ENCODE measurements at places on chromosomes 7 and 10.

DNA sequence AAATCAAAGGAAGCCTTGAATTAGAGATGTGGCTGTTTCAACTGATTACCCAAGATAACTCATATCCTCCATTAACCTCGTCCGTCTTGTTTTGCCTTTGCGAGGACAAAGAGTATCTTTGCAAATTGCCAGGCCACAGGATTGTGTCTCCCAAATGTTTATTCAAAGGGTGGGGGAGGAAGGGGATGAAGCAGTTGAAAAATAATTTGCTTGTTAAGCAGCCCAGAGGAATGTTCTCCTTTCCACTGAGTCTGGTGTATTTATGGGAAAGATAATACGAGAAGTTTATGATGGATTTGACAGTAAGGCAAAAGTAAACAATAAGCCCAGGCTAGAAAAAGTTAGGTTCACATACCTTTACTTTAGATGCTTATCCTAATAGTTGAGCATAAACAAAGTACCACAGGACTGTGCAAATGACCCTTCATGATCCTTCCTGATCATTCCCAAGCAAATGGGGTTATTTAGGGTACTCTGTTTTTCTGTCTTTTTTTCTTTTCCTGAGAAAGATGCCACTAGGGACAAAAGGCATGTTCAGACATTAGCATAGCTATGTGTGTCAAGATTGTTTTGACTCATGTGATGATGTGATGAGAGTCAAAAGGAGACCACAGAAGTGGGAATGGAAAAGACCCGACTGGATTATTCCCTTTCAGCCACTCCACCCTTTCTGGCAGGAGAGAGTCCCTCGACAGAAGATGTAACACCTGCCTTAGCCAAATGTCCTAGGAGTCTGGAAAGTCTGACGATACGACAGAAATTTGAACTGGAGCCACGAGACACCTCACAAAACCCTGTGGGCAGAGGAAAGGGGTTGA, 243.0 kb upstream of the GLI3 start:
- no peak for DNase-seq

GRCh38 chr10:11931038-11931437, 107.9 kb downstream of the PROSER2 start:
- DNase-seq: no peak

GRCh38 chr10:124728071-124728829, 15.9 kb downstream of the FAM53B start:
- no peak for DNase-seq

DNA sequence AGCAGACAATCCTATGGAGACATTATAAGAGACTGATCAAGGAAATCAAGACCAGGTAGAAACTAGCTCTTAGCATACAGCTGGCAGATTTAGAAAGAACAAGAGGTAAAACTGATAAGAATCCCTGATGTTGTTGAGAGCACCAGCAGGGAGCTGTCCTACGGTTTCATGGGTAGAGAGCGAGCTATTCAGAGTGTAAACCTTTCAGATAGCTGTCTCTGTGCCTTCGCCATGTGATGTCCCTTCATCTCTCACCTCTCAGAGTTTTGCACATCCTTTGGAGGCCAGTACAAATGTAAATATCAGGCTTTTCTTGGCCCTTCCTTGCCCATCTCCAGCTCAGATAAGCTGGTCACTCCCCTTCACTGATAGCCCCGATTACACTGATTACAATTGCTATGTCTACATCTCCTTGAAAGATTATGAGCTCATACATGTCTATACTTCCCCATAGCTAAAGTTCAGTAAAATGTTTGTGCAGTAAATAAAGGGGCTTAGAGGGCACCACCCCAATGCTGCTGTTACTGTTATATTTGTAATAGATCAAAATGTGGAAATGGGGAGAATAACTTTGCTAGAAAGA, 21.9 kb downstream of the THSD7A start:
- DNase-seq: no peak

DNA sequence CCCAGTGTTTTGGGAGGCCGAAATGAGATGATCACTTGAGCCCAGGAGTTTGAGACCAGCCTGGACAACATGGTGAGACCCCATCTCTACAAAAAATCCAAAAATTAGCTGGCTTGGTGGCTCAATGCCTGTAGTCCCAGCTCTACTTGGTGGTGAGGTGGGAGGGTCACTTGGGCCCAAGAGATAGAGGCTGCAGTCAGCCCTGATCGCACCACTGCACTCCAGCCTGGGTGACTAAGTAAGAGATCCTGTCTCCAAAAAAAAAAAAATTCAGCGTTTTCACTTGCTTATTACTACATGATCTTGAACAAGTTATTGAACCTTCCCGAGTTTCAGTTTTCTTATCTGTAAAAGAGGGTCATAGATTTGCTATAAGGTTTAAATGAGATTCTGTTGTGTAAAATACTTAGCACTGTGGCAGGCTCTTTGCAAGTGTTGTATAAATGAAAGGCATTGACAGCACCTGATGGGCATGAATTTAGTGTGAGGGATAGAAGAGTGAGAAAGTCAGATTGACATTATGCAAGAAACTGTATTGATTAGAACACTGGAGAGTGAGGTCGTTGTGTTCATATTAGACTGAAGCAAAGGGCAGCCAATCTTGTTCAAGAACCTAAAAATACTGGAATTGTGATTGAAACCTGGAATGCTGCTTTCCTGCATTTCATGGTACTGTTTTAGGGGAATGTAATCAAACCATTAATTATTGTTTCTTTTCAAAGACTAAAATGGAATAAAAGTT, 136.8 kb downstream of the LCOR start:
- DNase-seq: no peak

GRCh38 chr7:11533229-11533820, 298.7 kb downstream of the THSD7A start:
- DNase-seq: no peak

GRCh38 chr7:120806669-120807068, 51.3 kb downstream of the TSPAN12 start:
- no peak for DNase-seq

- no peak for DNase-seq
Measured at GRCh38 chr10:118522791-118523498, 72.5 kb downstream of the PRLHR start.

DNA sequence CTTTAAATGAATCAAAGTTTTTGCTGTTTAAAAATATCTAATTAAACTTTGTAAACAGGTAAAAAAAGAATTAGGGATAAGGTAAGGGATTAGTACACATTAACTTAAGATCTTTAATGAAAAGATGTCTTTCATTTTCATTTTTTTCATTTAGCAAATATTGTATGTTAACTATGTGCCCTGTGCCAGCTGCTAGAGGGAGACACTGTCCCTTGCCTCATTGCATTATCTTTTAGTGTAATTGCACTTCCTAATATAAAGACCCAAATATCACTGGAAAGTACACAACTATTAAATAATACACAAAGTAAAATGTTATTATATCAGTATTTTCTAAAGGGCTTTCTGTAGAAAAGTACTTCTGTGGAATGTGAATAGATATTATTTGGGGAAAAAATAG, 102.7 kb downstream of the GPR37 start:
- no peak for DNase-seq

GRCh38 chr7:122303531-122304318, 825 bp downstream of the FEZF1 start:
- DNase-seq: no peak

DNA sequence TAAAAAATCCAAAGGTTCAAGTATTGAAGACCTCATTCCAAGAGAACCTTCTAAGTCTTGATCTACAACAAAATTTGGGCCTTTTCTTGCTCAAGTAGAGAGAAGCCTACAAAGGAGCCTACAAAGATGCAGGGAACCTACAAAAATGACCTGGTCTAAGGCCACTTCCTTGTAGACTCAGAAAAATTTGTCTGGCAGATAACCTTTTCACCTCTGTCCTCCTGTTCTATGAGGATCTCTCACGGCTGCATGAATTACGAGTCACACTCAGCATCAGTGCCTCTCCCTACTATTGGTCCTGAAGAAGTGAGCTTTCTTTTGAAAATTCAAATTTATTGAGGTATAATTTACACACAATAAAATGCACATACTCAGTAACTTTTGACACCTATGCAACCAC, 29.3 kb downstream of the CCNJ start:
- no peak for DNase-seq

DNA sequence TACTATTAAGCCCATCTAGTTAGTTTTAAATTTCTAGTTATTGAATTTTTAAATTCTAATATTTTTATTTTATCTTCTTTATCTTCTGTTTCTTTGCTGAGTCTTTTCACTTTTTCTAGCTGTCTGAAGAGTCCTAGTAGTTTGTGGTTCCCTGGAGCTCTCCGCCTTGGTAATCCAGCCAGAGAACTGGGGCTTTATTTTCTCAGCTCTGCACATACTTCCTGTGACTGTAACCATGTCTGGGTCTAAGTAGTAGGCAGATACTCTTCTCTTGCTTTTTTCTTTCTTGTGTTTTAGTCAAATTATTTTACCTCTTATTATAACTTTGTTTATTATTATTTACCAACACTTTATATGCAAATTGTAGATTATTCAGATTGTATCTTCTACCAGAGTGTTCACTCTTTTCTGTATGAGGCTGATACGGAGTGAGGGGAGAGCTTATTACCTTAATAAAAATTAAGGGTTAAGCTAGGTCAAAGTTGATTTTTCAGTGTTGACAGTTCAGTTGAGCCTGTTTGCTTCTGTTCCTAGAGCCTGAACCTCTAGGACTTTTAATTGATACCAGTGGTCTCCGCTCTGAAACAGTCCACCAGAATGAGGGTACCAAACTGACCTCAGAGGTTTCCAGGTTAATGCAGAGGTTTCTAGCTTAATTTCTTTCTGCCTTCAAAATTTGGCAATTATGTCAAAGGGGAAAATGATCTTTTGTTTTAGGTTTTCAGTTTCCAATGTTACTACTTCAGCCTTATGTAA, 155.4 kb downstream of the ADK start:
- DNase-seq: no peak

DNA sequence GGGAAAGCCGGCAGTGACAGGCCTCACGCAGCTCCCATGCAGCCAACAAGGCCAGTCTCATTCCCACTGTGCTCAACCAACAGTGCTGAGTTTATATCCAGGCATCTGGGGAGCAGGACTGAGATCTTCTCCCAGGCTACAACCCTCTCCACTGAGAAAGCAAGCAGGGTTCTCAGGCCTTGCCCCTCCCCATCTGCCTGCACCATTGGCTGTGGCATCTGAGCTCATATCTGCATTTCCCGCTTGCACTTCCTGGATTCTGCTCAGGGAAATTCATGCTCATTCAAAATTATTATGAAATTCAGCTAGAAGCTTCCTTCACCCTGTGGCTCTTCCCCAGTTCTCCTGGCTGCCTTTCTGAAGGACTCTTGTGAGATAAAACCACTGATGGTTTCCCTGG, 1029.0 kb downstream of the GRM8 start:
- no peak for DNase-seq

DNA sequence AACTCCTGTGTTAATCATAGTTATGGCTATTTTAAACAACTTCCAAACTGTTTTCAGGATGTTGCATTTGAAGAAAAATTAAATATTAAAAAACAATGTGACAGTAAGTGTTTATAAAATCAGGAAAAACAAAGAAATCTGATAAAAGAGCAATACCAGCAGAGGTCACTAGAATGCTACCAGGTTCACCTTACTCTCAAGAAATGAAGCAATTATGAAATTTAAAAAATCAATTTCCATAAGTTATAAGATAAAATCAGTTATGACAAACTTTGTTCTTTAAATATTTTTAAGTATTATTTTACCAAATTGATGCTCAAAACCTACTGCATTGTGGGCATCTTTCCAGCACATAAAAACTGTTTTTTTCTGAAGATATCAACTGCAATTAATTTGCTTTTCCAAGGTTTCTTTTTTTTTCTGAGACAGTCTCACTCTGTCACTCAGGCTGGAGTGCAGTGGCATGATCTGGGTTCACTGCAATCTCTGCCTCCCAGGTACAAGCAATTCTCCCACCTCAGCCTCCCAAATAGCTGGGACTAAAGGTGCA, 50.7 kb upstream of the RHEB start:
- DNase-seq: no peak

DNA sequence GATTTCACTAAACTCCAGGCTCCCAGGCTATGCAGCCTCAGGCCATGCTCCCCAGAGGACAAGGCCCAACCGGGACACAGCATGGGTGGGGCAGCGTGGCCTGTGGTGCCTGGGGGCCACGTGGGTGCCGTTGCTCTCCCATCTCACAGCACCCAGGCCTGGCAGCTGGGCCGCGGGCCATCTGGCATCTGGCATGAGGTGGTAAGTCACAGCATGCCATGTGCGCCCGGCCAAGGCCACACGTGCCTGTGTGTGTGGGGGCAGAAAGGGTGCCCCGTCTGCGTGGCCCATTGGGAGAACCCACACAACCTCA, 204.1 kb downstream of the EBF3 start:
- no peak for DNase-seq

DNA sequence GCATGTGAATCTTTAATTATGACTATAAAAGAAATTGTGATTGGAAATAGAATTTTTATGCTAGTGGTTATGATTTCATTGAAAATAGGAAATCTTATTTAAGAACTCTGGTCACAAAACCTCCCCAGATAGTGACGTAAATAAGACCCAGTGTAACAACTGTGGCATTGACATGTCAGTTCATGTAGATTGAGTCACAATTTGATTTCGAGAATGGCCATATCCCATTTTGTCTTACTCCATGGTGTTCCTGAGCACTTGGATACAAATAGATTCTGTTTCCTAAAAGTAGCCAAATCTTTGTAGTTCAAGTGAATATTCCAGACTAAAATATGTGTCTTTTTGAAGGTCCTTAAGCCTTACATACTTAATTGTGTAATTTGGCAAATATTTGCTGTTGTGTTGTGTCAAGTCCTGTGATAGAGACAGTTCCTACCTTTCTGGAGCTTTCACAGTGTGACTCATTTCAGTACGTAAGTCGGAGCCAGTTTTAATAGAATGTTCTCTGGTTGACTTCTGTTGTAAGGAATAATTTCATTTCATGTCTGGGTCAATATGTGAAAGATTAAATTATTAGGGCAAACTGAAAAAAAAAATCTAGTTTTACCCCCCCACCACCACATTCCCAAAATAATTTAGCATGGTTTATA, 37.1 kb upstream of the TOMM7 start:
- no peak for DNase-seq

DNA sequence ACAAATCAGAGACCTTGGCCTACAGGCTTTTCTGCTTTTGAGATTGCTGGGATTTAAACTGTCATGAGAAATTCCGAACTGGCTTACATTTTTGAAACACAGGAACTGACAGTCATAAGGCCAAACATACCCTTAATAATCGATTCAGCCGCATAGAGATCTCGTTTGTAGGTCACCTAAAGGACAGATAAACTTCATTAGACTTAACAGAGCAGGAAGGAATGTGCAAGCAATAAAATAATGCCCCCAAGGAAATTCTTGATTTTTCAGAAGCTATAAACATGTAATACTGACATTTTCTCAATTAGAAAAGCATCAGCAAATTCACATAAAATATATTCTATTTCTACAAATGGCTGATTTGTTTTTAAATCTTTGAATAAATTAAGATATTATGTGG, 120.0 kb downstream of the CRPPA start:
- DNase-seq: no peak

DNA sequence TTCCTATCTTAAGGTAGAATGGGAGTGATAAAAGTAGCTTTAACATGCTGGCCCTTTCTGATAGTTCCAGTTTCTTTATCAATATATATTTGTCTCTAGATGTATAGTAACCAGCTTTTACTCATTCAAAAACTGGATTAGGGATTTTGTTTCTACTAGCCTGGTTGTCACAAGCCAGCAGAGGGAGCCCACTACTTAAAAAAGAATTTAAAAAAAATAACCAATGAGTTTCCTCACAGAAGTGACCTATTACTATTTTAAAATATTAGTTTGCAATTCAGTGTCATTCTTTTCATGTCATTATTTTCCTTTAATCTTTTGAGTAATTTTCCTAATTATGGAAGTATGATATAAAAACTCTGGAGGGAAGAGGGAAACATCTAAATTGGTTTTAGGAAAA, 142.1 kb downstream of the PHTF2 start:
- no peak for DNase-seq
